ENCODE measurements at places on chromosomes 16 and 17.
A peak's percentile ranks its signal among the peaks of the same experiment; 100 is the strongest.

DNA sequence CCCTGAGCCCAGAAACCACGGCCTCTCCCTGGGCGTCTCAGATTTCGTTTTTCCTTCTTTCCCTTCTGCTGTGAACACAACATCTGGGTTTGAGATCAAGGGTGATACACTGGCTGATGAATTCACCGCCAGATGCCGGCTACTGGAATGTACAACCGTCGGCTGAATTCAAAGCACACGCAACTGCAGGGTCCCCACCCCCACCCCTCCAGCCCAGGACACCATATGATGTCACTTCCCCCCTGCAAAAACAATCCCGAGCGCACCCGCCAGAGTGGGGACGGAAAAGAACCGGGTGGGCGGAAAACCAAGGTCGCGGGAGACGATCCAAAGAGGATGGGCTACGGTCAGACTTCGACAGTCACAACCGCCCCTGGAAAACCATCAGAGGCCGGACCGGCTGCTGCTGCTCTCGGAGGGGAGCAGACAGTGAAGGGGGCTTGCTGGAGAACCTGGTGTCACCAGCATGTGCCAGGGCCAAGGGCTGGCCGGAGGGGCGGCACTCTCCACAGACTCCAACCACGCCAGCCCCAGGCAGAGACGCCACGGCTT, 23.3 kb downstream of the CEP295NL start:
- DNase-seq, result peak; percentile 43

GRCh38 chr16:89315791-89316581, 98.5 kb downstream of the ZNF778 start:
- peak; percentile 79 for DNase-seq

DNA sequence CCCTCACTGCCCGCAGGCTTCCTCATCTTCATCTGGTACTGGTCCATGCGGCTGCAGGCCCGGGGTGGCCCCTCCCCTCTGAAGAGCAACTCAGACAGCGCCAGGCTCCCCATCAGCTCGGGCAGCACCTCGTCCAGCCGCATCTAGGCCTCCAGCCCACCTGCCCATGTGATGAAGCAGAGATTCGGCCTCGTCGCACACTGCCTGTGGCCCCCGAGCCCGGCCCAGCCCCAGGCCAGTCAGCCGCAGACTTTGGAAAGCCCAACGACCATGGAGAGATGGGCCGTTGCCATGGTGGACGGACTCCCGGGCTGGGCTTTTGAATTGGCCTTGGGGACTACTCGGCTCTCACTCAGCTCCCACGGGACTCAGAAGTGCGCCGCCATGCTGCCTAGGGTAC, 4.7 kb upstream of the ADGRG3 start:
- no peak for DNase-seq

DNA sequence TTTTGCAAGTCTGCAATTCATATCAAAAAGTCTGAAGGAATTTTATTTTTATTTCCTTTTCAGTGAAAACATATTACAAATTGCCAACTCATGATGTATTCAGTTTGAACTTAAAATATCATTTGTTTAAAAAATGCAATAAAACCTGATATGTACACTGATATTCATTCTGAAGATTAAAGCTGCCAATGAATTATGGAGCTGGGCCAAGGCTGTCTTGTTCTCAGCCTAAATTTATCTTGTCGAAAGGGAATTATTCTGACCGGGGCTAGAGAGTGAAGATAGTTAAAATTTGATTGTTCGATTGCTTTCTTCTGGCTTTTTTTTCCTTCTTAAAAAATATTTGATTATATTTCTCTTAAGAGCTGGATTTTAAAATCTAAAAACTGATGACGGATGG, 54.0 kb upstream of the RBFOX1 start:
- no peak for DNase-seq
